SK-N-SH (cell line): ENCODE measurements at places on chromosomes 1 and 21.

DNA sequence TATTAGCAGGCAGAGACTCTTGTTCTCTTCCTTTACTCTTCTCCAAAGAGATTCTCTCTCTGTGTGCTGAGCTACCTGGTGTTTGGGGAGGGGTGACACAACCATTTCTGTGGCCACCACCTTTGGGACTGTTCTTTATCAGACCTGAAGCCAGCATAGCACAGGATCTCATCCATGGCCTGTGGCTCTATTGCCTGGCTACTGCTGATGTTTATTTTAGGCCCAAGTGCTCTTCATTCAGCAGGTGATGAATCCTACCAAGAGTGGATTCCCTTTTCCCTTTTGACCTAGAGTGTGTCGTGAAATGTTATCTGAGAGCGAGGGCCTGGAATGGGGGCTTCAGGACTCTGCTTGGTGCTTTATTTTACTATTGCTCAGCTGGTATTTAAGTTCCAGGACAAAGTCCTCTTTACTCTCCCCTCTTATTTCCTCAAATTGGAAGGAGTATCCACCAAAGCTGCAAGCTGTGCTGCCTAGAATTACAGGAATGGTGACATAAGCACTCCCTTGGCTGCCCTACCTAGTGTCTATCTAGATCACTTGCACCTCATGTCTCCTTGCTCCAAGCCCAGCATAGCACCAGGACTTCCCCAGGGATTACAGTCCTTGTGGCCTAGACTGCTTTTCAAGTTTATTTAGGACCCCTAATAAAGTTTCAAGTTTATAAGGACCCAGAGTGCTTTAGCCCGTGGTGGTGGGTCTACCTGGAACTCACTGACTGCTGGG, 94.7 kb upstream of the GPR52 start:
- H3K4me1 ChIP-seq: no peaks in the 10 kb centered on the region
- no peaks in the 10 kb centered on the region for H3K27me3 ChIP-seq
- H3K27ac ChIP-seq: no peak overlapping the region
- no peak for DNase-seq
- H3K4me3 ChIP-seq: no peak overlapping the region

DNA sequence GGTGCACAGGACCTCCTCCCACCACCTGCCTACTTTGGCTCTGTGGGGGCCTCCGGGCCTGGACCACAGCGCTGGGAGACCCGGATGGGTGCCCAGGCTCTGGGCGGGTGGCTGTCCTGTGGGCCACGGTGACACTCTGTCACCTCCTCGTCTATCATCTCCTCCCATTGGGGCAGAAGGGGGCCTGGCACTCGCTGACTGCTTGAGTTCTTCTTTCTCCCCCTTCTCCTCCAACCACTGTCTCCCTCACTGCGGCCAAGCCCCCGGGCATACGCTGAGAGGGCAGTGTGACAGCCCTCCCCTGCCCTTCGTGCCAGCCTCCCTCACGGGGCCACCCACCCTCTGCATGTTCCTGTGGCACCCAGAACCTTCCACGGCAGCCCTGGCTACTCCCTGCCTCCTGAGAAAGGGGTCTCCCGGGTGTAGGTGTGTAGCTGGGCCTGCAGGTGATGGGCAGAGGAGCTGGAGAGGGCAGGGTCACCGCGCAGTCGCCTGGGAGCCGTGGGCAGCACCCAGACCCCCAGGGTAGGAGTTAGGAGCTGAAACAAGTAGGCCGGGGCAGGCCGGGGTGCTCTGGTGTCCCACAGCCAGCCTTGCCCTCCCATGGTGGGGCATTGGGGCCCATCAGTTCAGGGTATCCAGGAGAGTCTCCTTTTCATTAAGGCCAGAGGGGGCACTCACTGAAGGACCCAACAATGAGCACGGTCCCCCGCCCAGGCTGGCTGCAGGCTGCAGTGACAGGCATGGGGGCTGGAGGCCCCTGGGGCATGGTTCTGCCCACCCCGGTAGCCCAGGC, 9.2 kb upstream of the ARF1 start:
- H3K27ac ChIP-seq: no peak overlapping the region
- H3K27me3 ChIP-seq: peaks cover 3% of the 10 kb centered on the region; the same call in 1 of the 2 replicates
- peaks cover 20% of the 10 kb centered on the region; the same call in 1 of the 2 replicates for H3K4me1 ChIP-seq
- H3K4me3 ChIP-seq: no peak overlapping the region

DNA sequence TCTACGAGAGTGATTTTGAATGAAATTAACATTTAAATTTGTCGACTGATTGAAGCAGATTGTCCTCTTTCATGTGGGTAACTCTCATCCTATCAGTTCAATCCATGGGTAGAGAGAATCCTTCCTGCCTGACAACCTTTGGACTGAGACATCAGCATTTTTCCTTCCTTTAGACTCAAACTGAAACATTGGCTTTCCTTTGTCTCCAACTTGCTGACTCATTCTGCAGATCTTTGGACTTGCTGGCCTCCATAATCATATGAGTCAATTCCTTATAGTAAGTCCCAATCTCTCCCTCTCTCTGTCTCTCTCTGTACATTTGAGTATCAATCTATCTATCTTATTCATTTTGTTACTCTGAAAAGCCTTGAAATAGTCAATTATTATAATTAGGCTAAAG, 416.7 kb downstream of the LRRIQ3 start:
- H3K4me3 ChIP-seq: no peak overlapping the region
- no peak for DNase-seq
- H3K4me1 ChIP-seq: no peaks in the 10 kb centered on the region
- no peaks in the 10 kb centered on the region for H3K27me3 ChIP-seq
- no peak overlapping the region for H3K27ac ChIP-seq

GRCh38 chr1:50750021-50750619, 209.9 kb downstream of the FAF1 start:
- H3K4me1 ChIP-seq: no peaks in the 10 kb centered on the region
- peak; percentile 26 for DNase-seq
- no peaks in the 10 kb centered on the region for H3K36me3 ChIP-seq
- H3K4me3 ChIP-seq: no peak overlapping the region
- H3K27ac ChIP-seq: no peak overlapping the region

GRCh38 chr1:239879321-239880170, 212.1 kb upstream of the FMN2 start:
- no peak overlapping the region for H3K4me3 ChIP-seq
